ENCODE measurements at places on chromosomes 7 and 10.

DNA sequence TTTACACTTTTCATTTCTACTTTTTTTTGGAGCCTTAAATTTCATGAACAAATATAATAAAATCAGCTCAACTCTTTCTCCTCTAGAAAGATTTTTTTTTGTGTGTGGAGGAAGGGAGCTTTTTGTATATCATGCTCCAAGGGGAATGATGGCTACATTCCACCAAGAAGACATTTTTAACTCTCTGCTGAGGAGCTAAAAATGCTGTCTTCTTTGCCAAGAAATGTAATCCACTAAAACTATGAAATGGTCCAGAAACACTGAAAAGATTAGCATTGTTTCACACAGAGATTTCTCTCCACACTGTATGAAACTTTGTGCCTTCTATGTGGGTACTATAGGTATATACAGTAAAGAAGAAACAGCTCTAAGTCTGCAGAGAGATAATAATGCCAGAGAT, 74.1 kb upstream of the ANK3 start:
- no peak for DNase-seq

DNA sequence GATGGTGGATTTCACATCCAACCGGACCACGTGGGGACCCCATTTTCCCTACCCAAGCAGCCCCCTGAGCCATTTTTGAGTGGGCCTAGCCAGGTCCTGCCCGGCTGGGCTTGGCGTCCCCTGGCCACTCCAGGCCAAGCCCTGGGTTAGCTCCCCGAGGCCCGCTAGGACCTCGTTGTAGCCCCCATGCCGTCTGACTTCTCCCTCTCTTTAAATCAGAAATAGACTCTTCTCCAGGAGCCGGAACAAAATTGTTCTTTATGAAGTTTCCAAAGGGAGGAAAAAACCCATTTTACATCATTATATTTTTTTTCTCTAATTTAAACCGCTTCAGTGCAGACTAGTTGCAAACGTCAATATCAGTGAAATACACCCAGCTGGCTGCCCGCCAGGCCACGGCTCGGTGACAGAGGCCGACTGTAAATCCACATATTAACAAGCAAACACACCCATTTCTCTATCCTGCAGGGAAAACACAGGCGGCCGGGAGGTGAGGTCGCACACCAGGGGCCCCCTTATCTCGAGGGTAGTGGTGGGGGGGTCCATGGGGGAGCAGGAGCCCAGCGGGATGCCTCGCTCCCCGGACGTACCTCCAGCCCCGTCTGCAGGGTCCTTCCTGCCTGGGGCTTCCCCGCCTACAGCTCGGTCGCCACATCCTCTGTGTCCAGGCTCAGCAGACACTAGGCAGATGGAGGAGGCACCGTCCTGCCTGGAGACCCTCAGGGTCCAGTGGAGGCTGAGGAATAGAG, 72.7 kb downstream of the ELFN1 start:
- DNase-seq = no peak

- DNase-seq = no peak
Observed at GRCh38 chr10:92969151-92969550, 91.4 kb upstream of the CYP26C1 start.

DNA sequence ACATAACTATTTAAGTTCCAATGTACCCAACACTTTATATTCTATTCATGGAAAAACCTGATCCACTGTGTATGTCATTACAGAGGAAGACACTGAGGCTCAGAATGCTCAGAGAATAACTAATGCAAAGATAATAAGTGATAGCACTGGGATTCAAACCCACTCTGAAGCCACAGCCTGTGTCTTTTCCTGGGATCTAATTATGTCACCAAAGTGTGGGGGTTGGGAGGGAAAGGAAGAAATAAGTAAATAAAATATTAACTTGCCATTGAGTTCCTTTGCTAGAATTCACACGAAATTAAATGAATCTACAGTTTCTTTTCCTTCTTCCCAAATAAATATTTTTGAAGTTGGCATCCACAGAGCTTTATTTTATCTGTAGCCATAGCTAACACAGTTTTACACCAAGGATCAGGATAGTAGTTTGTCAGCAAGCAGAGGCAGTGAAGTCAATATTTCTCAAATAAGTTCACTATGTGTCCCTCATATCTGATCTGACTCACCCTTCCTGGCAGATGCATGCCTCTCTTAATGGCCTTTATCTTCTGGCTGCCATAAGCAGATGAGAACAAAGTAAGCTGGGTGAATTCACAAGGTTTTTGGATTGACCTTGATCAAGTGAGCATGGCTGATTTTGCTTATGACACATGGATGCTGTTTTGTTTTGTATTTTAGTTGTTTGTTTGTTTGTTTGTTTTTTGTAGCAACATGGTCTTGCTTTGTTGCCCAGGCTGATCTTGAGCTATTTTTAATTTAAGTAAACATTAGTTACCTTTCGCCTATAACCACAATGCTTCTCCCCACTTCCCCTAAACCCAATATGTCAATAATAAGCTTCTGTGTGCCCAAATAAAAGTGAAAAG, 6.3 kb downstream of the RAPGEF5 start:
- no peak for DNase-seq

DNA sequence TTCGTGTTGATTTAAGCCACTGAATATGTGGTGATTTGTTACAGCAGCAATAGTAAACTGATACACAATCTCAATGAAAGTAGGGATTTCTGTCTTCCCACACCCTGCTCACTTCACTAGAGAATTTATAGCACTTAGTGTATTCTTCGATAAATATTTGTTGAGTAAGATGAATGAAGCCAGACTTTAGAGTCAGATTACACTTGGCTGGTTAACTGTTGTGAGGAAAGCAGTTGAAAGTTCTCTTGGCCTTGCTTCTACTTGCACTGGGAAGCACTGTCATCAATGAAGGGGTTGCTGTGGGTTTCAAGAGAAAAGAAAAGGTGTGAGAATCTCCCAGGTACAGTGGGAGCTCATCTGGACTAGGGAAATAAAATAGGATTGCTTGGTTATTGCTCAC, 82.1 kb upstream of the IGFBP3 start:
- no peak for DNase-seq

DNA sequence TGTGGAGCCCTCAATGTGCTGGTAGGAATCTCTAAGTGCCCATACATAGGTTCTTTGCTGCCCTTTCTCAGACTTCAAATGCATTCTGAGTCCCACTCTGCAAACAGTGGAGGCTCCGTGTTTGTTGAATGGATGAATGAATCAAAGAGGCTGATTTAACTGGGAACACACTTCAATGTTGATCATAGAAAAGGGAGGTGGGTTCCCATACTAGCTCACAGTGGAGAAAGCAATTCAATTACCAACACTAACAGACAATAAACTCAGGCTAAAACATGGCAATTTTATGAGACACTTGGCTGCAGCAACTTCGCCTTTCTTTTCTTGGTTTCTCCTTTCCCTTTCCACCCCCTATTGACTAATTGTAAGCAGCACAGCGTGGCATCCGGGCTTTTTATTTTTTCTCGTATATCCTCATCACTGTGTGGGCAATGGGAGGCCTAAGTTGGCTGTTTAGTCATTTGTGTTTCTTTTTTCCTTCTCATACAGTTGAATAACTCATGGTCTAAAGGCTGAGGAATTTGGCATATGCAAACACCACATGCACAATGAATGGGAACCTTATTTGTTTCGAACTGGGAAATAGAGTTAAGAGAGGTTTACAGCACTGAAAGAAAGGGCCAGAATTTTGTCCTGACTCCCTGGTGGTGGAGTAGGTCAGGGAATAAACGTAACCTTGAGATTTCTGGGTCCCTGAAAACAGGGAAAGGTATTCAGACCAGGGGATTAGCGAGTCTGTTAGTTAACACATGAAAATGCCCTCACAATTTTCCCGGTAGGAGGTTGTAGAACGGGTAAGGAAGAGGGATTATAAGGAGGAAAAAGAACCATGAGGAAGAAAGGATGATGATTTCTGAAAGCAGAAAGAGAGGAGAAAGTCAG, 858.5 kb downstream of the KCNMA1 start:
- no peak for DNase-seq

DNA sequence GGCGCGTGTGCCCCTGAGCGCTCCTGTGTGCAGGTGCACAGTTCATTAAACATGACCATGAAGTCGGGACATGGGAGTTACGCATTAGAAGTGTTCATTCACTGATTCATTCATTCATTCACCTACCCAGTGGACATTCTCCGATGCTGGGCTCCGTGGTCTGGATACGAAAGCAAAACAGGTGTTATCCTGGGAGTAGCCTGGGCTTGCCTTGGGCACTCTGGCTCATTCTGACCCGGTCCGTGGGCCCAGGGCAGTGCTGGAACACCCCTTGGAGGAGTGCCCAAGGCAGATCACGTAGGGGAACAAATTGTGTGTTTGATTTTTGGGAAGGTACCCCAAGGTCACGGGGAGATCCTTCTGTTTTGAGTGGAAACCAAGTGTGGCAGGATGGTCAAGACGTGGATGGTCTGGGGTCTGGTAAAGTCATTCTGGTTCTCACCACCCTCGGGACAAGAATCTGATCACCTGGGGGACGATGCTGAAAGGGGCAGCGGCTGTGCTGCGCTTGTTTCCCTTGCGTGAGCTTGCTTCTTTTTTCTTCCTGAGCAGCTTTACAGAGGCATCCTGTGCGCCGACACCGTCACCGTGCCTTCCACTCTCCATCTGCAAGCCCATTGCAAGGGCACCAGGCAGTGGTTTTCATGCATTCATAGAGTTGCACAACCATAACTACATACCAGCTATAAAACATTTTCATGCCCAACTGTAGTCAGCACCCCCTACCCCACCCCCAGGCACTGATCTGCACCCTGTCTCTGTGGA, 10.1 kb downstream of the ELFN1 start:
- no peak for DNase-seq

DNA sequence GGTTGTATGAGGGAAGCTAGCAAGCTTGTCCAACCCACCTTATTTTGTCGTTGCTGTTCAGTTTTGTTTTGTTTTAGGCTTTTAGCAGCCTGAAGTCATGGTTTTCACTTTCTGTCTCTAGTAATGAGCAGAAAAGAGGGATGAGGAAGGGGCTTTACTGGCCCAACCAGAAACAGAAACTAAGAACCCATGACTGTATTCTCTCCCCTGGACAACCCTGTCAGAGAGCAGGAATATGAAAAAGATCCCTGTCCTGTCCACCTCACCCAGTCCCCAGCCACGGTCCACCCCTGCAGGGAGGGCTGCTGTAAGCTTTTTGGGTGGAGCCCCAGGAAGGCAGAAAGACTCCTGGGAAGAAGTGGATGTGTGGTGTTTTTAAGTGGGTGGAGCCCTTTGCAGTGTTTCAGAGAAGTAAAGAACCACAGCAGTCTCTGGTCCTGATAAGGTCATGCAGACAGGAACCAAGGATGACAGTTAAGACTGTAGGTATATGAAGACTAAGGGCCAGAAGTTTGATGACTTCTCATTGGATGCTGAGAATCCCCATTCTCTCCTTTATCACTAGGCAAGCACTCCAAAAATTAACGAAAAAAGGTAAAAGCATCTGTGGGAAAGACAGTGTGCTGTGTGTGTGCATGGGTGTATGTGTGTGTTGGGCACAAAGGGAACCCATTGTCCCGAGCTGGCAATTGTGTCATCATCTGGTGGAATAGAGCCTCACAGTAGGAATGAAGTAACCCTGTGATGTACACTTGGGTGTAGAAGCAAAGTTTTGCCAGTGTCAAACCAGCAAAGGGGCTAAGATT, 13.8 kb downstream of the MRPL32 start:
- no peak for DNase-seq

GRCh38 chr10:108789919-108790318, 1133.4 kb downstream of the XPNPEP1 start:
- DNase-seq = no peak

GRCh38 chr7:150431839-150432658, 18.4 kb upstream of the GIMAP8 start:
- no peak for DNase-seq

DNA sequence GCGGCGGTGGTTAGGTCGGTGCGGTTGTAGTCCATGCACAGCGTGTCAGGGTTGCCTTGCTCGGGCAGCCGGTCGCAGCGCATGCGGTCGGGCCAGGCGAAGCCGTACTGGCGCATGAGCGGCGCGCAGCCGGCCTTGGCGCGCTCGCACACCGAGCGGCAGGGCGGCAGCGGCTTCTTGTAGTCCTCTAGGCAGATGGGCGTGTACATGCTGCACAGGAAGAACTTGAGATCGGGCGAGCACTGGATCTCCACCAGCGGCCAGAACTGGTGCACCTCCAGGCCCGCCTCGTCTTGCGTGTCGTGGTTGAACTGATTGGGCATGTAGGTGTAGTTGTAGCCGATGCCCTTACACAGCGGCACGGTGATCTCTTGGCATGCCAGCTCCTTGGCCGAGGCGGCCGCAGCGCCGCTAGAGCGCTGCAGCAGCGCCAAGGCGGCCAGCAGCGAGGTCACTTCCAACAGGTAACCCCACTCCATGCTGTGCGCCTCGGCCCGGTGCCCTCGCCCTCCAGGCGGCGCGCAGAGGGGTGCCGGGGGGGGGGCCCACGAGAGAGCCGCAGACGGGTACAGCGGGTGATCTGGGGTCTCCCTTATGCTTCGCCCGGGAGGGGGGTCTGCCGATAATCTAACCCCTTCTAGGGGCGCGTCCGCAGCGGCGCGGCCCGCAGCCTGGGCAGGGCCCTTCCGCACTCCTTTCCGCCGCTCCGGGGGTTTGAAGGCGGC, 983 bp downstream of the FZD8 start:
- DNase-seq = peak; percentile 51

DNA sequence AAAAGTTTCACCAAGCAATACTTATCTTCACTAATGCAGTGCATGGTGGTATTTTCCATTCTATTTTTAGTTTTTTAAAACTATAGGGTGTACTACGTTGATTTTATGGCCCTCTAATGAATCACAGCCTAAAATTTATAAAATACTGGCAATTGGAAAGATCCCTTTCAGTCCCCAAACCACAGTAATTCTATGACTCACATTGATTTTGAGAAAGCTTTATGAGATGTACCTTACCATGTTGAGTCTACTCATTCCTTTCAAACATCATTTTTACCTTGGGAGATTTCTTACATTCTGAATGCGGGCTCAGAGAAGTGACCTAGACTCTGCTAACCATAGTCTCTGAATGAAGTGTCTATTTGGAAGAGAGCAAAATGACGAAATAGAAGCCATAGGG, 141.6 kb downstream of the GPR85 start:
- no peak for DNase-seq

DNA sequence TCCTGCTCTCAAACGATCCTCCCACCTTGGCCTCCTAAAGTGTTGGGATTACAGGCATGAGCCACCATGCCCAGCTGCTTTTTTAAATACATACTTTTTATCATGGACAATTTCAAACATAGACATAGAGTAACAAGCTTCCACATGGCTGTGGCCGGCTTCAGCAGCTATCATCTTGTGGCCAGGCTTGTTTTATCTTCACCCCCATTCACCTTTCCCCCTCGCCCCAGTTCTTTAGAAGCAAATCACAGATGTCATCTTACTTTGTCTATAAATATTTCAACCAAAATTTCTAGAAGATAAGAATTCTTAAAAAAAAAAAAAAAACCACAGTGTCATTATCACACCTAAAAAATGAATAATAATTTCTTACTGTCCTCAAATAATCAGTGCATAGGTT, 5.9 kb downstream of the FOXK1 start:
- no peak for DNase-seq

Measured in activated naive CD4-positive, alpha-beta T cell treated with anti-CD3 and anti-CD28 coated beads, Interleukin-2, amount 50 U/mL, for 16 hours (primary cell).